ENCODE measurements at places on chromosomes 5 and 9.

DNA sequence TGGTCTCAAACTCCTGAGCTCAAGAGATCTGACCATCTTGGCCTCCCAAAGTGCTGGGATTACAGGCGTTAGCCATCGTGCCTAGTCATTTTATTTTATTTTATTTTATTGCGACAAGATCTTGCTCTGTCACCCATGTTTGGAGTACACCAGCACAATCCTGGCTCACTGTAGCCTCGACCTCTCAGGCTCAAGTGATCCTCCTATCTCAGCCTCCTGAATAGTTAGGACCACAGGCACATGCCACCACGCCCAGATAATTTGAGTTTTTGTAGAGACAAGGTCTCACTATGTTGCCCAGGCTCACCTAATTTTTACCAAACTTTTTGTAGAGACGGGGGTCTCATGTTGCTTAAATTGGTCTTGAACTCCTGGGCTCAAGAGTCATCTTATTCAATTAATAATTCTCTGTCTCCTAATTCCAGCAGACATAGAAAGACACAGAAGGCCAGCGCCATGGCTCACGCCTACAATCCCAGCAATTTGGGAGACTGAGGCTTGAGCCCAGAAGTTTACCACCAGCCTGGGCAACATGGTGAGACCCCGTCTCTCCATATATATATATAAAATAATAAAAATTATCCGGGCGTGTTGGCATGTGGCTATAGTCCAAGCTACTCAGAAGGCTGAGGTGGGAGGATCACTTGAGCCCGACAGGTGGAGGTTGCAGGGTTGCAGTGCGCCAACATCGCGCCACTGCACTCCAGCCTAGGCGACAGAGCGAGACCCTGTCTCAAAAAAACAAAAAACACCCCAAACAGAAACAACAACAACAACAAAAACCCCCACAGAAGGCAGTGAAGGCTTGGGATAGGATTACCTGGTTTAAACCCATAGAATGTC is 1.0 kb upstream of the UBAP1 start:
- no peak for DNase-seq

- DNase-seq, result no peak
These were observed 700.5 kb upstream of the ZNF608 start for GRCh38 chr5:125446986-125447385.

- DNase-seq, result no peak
These were observed 198.7 kb upstream of the MAP3K1 start for GRCh38 chr5:56616454-56617160.

GRCh38 chr5:27472000-27472763 is 433.8 kb upstream of the CDH9 start:
- no peak for DNase-seq

DNA sequence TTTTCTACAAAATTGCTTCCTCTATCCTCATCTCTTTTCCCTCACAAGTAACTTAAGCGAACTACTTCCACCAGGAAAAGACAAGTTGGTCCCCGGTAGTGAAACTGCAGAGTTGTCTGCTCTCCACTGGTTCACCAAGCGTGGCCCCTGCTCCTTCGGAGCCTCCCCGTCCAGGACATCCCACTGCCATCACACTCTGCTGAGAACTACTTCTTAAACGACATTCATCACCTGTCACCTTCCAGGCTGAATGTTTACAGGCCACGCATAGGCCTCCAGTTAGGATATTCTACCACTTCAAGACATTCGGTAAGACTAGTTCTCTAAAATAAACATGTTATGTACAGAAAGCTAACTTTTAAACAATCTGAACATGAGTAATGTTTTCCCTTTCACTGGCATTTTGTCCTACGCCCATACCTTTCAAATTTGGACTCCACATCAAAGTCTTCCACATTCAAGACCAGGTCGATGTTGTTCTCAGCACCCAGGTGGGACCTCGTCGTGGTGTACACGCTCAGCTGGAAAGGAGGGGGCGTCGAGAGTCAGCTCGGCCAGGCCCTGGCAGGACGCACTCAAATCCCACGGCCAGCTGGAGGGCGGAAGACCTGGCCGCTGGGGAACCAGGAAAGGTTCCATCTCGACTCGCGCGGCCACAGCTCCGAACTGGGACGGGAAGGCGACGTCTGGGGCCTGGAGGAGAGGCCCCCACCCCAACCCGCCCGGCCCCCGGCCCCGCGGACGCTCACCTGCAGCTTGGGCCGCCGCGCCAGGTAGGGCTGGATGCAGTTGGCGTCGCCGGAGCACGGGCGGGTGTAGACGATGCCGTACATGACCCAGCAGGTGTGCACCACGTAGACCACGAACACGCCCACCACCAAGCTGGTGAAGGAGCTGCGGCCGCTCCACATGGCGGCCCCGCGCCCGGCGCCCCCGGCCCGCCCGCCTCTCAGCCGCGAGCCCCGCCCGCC is 683 bp downstream of the CLPTM1L start:
- no peak for DNase-seq

GRCh38 chr5:150670275-150670947 is 9.4 kb downstream of the MYOZ3 start:
- DNase-seq, result no peak

DNA sequence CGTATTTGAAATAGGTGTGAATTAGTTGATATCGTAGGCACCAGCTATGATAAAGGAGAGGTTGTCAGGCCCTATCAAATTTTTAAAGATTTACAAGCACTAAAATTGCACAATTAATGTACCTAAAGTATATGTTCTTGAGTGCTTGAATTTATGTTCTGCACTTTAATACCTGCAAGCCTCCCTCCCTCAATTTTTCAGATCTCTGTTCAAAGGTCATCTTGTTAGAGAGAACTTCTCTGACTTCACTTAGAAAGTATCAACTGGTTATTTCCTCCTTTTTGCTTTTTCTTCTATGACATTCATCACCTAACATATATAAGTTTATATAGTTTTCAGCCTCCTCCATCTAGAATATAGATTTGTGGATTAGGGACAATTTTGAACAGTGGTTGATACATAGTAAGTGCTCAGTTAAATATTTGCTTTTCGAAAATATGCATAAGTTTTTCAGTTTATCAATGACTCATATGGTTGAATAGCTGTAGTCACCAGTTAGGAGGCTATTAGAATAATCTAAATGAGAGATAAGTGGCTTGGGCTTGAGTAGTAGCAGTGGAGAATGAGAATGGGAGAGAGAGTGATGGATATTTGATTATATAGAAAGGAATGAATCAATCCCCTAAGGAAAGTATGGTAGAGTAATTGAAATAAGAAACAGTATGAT is 37.3 kb downstream of the LOX start:
- no peak for DNase-seq

DNA sequence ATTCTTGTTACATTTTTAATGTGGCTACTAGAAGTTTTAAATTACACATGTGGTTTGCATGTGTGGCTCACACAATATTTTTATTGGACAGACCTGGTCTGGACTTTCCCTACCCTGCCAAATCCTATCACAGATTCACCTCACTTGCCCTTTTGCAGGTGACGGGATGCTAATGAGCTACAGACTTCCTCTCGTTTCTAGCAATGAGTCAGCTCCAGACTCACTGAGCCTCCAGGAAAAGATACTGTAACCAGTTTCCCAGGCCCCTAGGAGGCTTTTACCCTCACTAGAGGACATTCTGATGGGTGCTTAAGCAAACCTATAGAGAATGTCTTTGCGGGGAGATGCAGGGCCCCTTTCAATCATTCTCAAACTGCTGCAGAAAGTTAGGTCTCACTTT is 135.4 kb downstream of the WDR41 start:
- no peak for DNase-seq

DNA sequence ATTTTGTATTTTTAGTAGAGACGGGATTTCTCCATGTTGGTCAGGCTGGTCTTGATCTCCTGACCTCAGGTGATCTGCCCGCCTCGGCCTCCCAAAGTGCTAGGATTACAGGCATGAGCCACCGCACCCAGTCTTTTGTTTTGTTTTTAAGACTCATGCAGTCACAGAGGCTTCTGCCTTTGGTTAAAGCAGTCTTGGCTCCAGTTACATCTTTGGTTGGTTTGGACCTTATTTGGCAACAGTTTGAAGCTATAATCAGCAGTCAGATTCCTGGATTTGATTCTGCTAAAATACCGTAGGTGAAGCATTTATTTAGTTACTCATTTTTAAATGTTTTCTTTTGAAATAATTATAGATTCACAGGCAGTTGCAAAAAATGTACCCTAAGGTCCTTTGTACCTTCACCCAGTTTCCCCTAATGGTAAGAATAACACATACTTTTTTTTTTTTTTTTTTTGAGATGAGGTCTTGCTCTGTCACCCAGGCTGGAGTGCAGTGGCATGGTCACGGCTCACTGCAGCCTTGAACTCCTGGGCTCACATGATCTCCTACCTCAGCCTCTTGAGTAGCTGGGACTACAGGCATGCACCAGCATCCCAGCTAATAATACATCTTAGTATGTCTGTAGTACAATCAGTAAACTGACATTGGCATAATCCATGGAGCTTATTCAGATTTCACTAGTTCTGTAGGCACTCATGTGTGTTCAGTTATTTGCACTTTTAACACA is 15.7 kb downstream of the USP20 start:
- DNase-seq, result no peak

GRCh38 chr5:156698323-156698722 is 151.8 kb upstream of the PPP1R2B start:
- no peak for DNase-seq

- DNase-seq, result peak; percentile 74
These were observed 21.9 kb upstream of the VDAC1 start for GRCh38 chr5:134026521-134027287.

DNA sequence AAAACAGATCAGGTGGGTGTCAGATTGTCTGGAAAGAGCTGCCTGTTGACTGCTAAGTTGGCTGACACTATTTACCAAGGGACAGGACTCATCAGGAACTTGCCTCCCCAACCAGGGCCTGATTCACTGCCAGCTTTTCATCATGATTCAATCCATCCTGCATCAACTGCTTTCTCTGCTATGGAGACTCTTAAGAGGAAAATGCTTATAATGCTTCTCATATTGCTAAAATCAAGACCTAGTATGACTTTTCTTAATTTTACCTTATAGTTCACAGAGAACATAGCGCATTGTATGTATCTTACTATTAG is 21.3 kb downstream of the HTR4 start:
- no peak for DNase-seq

DNA sequence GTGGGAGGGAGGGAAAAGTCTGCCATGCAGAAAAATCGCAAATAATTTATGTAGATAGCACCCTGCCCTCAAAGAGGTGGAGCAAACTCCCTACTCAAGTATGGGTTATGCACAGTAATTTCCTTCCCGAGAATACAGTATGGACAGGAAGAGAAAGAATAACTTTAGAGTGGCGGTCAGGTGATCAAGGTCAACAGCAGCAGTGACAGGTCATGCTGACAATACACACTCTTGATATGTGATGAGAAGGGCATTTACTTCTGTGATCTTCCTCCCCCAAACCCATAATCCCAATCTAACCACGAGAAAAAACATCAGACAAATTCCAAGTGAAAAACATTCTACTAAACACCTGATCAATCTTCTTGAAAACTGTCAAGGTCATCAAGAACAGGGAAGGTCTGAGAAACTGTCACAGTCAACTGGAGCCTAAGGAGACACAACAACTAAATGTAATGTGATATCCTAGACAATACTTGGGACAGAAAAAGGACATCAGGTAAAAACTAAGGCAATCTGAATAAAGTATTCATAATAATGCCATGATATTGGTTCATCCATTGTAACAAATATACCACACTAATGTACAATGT is 11.7 kb downstream of the BICD2 start:
- DNase-seq, result no peak

Measured in HTR-8/SVneo (cell line).